ENCODE measurements at places on chromosomes 3 and 15.

GRCh38 chr15:61613729-61614128 lies 384.6 kb upstream of the RORA start:
- no peak for DNase-seq

- DNase-seq = no peak
These were observed 2.6 kb downstream of the GPR160 start for GRCh38 chr3:170040418-170040817.

GRCh38 chr3:31102196-31102879 lies 207.9 kb upstream of the GADL1 start:
- DNase-seq = no peak

DNA sequence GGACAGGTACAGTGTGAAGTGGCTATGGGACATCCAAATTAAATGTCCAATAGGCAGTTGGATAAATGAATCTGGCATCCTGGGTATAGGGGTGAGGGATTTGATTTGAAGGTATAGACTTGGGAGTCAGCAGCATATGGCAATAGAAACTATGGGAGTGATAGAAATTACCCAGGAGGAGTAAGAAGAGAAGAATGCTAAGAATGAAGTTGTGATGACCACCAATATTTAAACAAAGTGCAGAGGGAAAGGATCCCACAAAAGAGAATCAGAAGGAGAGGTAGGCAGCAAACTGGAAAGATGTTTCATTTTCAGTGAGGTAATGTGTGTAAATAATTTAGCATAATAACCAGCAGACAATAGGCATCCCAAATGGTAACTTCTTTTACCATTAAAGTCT lies 13.8 kb upstream of the MSL2 start:
- peak; percentile 32 for DNase-seq

DNA sequence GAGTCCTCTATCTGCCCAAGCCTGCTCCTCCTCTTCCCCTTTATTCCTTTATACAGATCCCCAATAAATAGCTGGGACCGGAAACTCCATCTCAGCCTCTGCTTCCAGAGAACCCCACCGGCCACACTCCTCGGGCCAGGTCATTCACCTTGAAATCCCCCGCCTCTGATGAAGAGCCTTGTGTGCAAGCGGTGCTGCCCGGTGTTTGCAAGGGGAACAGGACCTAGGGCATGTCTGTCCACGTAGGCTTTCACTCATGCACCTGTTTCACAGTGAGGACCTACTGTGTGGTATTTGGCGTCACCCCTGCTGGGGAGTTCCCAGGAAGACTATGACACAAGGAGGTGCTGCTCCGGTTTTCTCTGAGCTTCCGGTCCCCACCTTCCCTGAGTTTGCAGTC lies 54.0 kb downstream of the WNT7A start:
- no peak for DNase-seq

- no peak for DNase-seq
These were observed 927 bp upstream of the TFDP2 start for GRCh38 chr3:142150271-142150670.

DNA sequence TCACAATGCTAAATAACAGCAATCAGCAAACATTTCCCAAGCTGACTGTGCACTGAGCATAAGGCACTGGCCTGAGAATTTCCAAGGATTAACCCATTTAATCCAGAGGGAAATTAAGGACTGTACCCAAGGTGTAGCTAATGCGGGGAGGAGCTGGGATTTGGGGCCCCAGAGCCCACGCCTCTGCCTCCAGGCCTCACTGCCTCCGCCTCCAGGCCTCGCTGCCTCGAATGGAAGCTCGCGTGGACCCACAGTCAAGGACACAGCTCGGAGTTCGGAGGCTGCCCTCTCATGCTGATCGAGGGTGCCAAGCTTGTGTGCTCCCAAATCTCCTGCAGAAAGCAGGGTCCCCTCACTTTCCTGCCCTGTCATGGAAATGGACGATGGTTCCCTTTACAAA lies 76.5 kb upstream of the SNRPA1 start:
- no peak for DNase-seq

GRCh38 chr3:169250000-169250399 lies 413.5 kb downstream of the MECOM start:
- no peak for DNase-seq

DNA sequence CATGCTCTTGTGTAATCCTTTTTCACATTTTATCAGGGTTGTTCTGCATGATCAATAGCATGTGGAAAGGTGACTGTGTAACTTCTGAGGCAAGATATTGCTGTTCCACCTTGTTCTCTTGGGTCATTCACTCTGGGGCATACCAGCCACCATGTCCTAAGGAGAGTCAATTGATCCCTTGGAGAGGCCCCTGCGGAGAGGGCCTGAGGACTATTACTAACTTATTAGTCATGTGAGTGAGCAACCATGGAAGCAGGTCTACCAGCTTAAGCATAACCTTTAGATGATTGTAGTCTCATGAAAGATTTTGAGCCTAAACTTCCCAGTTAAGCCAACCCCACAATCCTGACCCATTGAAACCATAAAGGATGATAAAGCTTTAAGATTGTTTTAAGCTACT lies 22.0 kb upstream of the COL6A5 start:
- no peak for DNase-seq

DNA sequence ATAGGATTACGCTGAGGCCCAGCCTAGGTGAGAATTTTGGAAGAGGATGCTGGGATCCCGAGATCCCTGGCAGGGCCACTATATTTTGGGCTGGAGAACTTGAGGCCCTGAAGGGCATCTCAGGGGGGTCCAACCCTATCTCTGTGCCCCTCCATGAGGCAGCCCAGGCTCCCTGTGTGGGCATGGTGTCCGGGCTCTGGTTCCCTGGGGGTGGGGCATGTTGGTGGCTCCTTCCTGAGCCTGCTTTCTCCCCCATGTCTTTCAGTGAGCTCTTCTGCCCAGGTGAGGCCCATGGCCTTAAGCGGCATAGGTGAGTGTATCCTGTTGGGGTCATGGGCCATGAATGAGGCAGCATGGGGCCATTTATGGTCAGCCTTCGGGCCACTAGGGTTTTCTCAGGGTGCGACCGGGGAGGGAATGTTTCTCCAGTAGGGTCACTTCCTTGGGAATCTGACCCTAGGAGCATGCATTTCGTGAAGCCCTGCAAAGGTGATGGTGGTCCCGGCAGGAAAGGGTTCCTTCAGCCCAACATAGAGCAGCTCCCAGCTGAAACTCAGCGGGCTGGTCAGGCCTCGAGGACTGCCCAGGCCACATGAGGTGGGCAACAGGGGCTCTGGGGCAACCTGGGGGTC lies 191.3 kb downstream of the UBE3A start:
- DNase-seq = no peak

GRCh38 chr3:53161450-53161819 lies 426 bp downstream of the PRKCD start:
- peak; percentile 54 for DNase-seq

GRCh38 chr3:117084739-117085270 lies 375.2 kb downstream of the TUSC7 start:
- DNase-seq = no peak

GRCh38 chr3:53217175-53217574 lies 38.6 kb downstream of the TKT start:
- DNase-seq = no peak
